ENCODE measurements at places on chromosomes 6 and 20.

- DNase-seq: no peak
These were observed 119.0 kb upstream of the ZNF184 start for GRCh38 chr6:27591699-27592480.

GRCh38 chr6:4848382-4849068 is 72.3 kb downstream of the CDYL start:
- no peak for DNase-seq

DNA sequence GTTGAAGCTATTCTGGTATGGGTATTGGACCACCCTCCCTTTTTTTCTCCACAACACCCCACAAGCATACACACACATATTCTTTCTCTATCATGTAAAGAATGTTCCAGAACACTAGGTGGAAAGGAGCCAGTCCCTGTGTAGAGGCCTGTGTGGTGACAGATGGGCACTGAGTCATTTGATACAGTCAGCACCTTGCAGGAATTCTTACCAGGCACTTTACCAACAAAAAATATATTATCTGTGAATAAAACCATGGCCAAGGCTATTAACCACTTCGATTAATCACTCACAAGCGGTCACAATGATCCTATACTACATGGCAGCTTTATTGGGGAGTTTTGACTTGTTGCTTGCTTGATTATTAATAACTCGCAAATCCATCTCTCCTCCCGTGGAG is 149.5 kb downstream of the BFSP1 start:
- DNase-seq: no peak

DNA sequence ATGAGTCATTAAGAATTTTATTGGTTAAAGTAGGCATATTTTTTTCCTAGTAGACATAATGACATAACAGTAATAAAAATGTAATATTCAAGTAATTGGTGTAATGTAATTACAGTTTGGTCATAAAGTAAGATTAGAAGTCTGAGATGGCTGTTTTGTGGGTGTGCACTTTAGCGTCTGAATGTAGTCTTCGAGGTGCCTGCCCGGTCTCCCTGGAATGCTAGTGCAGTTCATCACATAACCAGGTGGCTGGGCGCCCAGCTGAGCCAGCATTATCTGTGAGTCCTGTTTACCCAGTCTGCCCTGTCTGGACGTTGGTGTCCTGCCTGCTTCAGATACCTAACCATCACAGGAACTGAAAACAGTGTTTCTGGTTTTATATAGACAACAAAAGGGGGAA is 419.1 kb downstream of the CDC5L start:
- DNase-seq: no peak

GRCh38 chr20:32780749-32781655 is 18.8 kb downstream of the DNMT3B start:
- DNase-seq: no peak

GRCh38 chr6:157764178-157765068 is 58.6 kb upstream of the SNX9 start:
- DNase-seq: peak; percentile 55

DNA sequence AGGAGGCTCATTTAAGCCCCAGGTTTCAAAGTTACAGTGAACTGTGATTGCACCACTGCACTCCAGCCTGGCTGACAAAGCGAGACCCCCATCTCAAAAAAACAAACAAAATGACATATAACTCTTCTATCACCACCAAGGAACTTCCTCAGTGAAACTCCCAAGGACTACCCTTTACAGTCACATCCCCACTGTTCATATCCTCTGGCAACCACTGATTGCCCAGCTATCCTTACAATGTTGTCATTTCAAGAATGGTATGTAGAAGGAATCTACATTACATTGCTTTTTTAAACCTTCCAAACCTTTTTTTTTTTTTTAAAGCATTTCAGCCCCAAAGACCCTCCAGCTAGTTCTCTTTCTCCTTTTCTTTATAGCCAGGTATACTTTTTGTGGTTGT is 123.1 kb upstream of the CARMIL1 start:
- no peak for DNase-seq

DNA sequence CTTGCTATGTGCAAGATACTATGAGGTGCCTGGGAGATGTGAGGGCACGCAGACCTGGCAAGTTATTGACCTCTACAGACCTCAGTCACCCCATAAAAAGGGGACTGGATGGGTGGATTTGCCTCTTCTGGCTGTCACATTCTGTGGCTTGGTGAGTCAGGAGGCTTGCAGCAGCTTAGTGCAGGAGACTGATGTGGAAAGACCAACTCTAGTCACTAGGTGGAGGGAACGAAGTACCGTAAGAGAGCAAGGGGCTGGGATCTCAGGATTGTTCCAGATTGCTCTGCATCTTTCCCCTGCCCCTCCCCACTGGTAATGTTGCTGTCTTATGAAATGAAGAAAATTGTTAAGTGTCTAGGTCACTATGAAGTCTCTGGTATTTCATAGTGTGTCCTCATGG is 3.3 kb downstream of the MAPRE1 start:
- peak; percentile 58 for DNase-seq

GRCh38 chr6:131548441-131548840 is 24.6 kb upstream of the ARG1 start:
- DNase-seq: no peak

DNA sequence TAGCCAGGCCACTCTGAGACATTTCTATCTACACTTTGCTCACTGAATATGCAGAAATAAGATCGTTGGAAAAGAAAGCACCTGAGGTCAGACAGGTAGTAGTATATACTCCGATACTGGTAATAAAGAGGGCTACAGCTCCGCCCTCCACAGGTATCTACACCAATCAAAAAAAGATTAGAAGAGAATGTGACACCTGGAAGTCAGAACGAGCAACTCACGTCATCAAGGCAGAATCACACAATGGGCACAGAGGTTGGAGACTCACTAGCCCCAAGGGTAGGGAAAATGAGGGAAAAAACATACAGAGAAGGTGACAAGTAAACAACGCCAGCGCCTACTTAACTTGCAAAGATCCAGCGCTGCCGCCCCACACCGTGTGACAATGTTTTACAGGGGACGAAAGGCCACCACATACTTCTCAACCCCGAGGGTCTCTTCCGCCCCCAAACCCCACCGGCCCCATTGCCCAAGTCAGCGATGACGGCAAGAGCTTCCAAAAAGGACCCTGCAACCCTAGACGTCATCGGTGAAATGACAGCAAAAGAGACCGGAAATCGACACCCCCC is 653 bp downstream of the LMBRD1 start:
- DNase-seq: no peak

GRCh38 chr6:167420177-167420576 is 95.3 kb downstream of the TTLL2 start:
- no peak for DNase-seq

DNA sequence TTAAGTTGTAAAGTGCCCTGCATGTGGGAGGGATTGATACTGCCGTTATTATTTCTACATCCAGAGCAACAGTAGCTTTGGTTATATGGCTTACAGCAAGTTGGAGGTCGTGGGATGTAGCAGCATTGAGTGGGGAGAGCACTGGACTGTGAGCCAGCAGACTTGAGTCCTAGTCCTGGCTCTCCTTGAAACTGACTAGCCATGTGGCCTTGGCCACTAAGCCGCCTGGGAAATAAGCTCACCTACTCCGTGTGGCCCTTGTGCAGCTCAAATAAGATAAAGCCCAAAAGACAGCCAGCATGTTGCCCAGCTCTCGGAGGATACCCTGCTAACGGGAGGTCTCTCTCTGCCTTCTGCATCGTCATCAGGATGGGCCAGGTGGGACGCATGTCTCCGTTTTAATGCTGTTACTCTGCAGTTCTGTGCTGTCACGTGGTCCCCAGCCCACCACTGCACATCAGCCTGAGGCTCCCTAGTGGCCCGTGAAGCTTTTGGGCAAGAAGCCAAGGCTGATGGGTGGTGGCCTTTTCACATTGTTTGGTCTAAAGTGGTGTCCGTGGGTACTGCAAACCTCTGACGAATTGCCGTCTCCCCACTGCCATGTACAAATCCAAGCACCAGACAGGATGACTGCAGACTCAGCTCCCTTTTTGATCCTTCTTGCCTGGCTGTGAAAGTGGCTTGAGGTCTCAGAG is 7.9 kb downstream of the EPB41L1 start:
- DNase-seq: no peak

GRCh38 chr6:72579865-72580264 is 42.0 kb upstream of the KCNQ5 start:
- DNase-seq: no peak

DNA sequence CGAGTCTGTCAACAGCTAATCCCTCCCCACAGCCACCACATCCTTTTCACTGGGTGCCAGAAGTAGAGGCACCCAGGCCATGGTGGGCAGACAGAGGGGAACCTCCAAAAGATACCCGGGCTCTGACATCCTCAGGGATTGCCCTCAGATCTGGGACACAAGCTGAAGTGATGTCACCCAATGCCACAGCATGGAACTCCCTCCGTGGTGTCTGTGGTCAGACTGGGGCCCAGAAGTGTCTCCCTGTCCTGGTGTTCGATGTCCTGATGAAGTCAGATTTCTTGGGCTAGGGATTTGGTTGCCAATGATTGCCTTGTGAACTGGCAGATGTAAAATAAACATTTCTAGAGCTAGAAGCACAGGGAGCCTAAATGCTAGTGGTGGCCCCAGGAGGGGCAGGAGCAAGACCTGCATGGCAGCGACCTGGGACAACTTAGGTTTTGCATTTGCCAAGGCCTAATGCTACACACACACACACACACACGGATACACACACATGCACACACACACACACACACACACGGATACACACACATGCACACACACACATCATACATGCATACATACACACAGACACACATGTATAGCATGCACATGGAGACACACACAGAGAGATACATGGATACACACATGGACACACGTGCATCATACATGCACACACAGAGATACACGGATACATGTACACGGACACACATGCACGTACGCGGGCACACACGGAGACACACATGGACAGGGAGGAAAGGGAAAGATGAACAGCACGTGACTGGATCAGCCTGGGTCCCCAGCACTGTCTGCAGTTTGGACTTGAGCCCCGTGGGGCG is 221.0 kb downstream of the NFATC2 start:
- DNase-seq: no peak

GRCh38 chr6:161947371-161947770 is 673.5 kb upstream of the AGPAT4 start:
- no peak for DNase-seq

GRCh38 chr6:48032151-48032550 is 78.8 kb downstream of the PTCHD4 start:
- DNase-seq: no peak

- peak; percentile 68 for DNase-seq
These were observed 1.9 kb upstream of the POU3F2 start for GRCh38 chr6:98832284-98833056.

DNA sequence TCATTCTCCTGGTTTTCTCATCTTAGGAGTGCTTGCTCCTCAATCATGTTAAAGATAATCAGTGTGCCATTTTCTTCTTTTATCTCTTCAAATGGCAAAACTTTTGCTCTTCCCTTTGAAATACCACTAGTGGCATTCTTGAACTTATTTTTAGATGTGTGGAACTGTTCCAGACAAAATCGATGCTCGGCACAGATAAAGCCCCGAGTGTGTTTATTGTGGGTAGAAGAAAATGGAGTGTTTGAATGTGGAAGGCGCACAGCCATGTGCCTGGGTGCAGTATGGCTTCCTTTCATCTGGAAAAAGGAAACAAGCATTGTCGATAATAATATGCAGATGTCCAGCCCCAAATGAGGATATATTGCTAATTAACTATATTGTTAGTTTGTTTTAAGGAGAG is 42.4 kb downstream of the ISM1 start:
- no peak for DNase-seq

GRCh38 chr6:16402581-16402900 is 164.2 kb downstream of the GMPR start:
- no peak for DNase-seq

GRCh38 chr6:132261354-132261753 is 139.9 kb downstream of the MOXD1 start:
- DNase-seq: no peak

DNA sequence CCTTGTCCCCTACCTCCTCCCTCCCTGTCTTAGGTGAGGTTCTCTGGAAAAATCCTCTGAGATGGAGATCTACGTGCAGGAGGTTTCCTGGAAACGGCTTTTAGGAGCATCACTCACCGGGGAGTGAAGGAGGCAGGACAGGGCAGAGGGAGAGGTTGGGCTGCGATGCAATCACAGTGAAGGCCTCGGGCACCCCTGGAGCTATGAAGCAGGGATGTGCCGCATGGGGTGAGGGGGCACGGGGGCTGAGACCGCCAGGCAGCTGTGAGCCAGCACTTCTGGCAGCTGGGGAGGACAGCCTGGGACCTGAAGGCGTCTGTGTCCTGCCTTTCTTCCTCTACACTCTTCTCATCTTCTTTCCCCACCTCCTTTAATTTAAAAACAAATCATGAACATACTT is 12.9 kb upstream of the GLP1R start:
- DNase-seq: no peak

DNA sequence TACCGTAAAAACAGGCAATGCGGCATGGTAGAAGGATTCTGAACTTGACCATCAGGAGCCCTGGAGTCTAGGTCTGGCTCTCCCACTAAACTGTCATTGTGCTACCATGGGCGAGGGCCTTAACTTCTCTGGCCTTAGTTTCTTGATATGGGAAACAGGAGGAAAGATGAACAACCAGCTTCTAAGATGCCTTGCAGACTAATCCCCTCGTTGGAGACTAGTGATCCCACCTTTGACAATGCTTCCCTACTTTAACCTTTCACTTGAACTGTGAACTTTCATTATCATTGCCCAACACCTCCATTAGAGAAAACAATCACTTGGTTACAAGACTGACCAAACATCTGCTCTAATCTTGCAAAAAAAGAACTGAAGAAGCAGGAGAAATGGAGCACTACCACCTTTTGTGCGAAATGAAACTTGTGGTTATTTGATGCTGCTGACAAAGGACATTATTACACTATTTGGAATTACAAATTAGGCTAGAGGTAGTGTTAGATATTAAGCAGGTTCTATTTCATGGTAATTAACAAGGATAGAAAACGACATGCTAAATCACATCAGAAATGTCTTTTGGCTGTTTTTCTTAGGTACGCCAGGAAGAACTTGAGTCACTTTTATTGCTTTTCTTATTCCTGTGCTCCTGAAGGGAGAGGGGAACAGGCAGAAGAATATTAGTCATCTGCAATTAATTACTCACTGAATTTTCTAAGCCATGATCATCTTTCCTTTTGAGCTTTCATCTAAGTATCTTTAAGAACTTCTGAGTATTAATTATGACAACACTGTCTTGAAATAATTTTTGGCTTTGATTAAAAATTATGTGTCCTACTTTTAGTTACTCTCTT is 39.1 kb upstream of the ARHGAP18 start:
- no peak for DNase-seq

DNA sequence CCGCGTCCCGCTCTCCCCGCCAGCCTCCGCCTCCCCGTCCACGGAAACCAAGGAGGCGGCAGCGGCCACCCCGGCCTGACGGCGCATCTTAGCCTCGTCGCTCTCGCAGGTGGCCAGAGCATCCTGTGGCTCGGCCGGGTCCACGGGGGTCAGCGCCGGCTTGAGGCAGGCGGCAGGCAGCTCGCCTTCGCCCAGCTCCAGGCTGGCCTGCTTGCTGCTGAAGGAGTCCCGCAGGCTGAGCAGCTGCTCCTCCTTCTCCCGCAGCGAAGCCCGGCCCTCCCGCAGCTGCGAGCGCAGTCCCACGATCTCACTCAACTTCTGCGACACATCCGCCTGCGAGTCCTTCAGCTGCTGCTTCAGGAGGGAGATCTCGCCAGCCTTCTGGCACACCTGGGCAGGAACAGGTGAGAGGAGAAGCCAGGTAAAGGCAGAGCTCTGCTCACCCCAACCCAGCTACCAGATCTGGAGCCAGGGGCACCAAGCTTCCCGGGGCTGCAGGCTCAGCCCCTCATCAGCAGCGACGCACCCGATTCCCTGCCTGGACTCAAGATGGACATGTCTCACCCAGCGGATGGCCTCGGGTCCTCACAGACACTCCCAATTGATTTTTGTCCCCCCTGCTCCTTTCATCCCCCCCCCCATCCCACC is 5.2 kb upstream of the FASTKD5 start:
- no peak for DNase-seq

GRCh38 chr6:21592953-21593352 is 598 bp upstream of the SOX4 start:
- no peak for DNase-seq

Data from H54 (cell line).